ENCODE measurements at places on chromosomes 1 and 21.

- no peak for DNase-seq
Observed at GRCh38 chr1:31335007-31335406, 37.9 kb downstream of the FABP3 start.

- DNase-seq: no peak
Observed at GRCh38 chr1:151972542-151973248, 21.0 kb downstream of the S100A10 start.

DNA sequence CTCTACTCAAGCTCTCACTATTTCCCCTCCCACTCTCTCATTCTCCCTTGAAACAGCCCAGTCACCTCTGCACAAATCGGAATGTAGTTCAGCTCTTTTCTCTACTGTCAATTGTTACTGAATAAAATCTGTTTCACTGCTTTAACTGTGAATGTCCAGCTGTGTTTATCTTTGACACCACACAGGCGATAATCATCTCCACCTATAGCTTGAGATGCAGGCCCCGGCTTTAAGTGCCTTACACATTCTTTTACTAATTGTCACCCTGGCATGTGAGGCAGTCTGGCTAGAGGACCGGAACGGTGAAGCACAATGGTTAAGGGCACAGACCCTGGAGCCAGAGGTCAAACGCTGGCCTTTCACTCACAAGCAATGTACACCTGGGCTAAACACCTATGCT, 122.8 kb upstream of the C8B start:
- no peak for DNase-seq

DNA sequence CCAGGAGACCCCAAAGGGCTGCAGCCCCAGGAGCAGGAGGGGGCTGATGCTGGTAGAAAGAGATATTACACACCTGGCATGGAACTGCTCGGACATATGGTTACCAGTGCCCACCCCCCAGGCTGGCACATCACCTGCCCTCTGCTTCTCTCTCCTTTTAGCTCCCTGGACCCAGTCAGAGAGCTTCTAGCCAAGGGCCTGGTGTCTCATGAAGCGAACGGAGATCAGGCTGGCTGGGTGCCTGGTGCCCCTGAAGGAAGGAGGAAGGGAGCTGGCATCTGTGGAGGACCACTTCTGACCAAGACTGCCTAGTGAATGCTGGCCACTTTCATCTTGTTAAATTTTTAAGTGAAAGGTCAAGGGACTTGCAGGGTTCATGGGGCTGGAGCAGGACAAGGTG, 53.1 kb downstream of the FOXO6 start:
- DNase-seq: no peak

DNA sequence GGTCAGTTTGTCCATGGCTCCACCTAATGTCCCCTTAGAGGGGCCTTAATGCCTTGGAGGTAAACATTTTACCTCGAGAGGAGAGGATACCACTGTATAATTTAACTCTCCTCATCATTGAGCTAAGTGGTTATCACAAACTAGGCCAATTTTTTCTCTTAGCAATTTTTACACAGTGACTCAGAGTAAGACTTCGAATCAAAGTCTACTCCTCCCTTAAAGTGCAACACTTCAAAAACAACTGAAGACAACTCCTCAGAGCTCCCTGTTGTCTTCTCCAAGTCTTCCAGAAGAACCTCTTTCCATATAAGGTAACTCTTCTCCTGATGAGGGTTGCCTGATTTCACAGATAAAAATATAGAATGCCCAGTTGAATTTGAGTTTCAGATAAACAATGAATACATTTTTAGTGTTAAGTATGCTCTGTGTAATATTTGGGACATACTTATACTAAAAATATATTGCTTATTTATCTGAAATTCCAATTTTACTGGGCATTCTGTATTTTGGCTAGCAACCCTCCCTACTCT, 4.9 kb upstream of the PTGFRN start:
- DNase-seq: no peak

DNA sequence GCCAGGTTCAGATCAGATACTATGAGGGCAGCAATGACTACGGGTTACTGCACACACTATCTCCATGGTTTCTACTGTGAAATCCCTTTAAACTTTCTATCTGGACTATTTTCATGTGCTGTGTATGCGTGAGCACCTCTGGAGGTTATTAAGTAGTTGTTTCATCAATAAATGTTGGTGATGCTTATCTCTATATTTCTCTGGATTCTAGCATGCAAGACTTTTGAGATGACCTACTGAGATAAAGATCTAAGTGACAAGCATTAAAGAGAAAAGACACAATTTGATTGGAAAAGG, 194.0 kb downstream of the NRIP1 start:
- DNase-seq: no peak

DNA sequence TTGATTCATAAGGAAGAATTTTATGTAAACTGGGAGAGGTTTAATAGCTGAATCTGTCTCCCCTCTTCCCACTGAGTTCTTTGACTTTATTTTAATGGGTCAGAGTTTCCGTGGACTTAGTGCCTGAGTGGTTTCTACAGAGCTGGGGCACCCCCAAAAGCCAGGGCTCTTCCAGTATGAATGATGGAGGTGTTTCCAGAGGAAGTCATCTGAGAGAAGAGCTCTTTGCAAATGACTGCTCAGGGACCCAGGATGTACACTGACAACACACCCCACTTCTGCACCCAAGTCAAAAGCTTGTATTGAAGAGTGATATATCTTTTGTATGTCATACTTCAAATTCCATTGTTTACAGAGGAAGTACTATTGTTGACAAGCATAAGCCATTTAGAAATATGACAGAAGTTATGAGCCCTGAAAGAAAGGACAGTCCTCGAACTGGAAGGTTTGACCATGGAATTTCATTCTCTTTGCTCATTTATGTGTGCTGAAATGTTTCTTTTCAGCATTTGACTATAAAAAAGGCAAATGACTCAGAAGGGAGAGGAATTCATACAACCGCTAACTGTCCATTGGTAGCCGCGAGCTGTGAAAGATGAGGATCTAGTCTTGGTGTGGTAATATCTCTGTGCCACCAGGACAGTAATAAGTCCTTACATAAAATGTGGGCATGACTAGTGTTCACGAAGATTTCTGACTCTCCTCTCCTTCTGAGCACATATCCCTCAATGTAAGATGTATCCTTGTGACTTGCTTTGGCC, 25.4 kb upstream of the LMX1A start:
- DNase-seq: no peak

DNA sequence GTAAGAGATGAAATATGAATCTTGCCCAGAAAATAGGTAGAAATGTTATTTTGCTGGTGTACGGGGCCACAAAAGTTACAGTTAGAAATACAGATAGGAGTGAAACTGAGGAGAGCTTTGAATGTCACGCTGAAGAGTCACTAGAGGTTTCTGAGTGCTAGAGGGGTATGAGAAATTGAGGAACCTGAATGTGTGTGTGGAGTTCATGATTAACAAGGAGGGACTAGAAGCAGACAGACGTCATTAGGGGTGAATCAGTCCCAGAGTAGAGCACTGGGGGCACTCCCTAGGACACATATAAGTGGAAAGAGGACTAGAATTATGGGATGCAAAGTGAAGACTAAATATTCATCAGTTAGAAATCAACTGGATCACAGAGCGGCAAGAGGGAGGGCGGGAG, 188.9 kb upstream of the MAP1LC3C start:
- DNase-seq: no peak

GRCh38 chr21:43585924-43586413, 73.3 kb downstream of the HSF2BP start:
- DNase-seq: no peak
